ENCODE measurements at places on chromosomes 11 and 22.

GRCh38 chr11:57460758-57461749 is 726 bp downstream of the RTN4RL2 start:
- peak; percentile 39 for DNase-seq

- DNase-seq = no peak
Measured at GRCh38 chr11:62015615-62016014, 48.2 kb upstream of the FTH1 start.

- DNase-seq = no peak
Measured at GRCh38 chr11:40269865-40270264, 1189.6 kb downstream of the LRRC4C start.

DNA sequence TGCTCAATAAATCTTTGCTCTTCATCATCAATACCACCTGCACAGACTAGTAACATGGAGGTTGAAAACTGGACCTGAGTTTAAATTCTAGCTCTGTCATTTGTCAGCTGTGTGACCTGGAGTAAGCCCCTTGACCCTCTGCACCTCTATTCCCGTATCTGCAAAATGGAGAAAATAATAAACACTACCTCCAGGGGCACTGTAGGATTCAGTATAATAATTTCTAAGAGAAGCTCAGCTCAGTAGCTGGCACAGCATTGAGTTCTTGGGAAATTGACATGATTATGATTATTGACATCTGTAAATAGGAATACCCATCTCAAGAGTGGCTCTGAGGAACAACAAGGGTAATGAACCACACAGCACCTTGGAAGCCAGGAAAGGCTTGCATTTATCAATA is 78.4 kb downstream of the MN1 start:
- no peak for DNase-seq
